ENCODE measurements at places on chromosomes 3 and 15. TPM values are rescaled to one million over a fixed set of nuclear protein-coding genes. Genes with fewer than 3 reads are reported as not detected.

DNA sequence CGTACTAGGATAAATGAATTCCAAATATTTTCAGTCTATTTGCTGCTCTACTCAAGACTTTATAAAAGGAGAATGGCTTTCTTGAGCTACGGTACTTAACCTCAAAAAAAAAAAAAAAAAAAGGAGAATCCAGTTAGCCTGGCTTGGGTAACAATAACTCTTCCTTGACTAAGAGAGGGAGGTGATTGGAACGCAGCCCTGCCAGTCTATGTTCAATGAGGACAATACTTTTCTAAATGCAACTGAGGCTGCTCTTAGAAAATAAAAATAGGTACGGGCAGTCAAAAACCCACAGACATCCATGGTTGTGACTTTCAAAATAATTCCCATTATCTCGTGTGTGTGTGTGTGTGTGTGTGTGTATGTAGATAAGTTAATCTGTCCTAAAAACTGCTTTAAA, 661.7 kb upstream of the NAALADL2 start:
- H3K4me1 ChIP-seq = no peaks in the 10 kb centered on the region
- H3K27ac ChIP-seq = no peak overlapping the region
- no peak overlapping the region for H3K4me3 ChIP-seq

- no peak for DNase-seq
- H3K36me3 ChIP-seq = no peaks in the 10 kb centered on the region
- H3K27me3 ChIP-seq = no peaks in the 10 kb centered on the region
- H3K4me3 ChIP-seq = peak overlapping the region; percentile 73
These were observed 2.1 kb downstream of the ZFAND6 start for GRCh38 chr15:80061582-80061981.

USP3 gene
- 16.9 TPM for total RNA-seq

- H3K27me3 ChIP-seq = no peaks in the 10 kb centered on the region
- H3K36me3 ChIP-seq = no peaks in the 10 kb centered on the region
- H3K4me1 ChIP-seq = peaks cover 8% of the 10 kb centered on the region
- no peak overlapping the region for H3K4me3 ChIP-seq
- H3K27ac ChIP-seq = no peak overlapping the region
These were observed 67.8 kb upstream of the SEC61A1 start for GRCh38 chr3:127984241-127984975.

DNA sequence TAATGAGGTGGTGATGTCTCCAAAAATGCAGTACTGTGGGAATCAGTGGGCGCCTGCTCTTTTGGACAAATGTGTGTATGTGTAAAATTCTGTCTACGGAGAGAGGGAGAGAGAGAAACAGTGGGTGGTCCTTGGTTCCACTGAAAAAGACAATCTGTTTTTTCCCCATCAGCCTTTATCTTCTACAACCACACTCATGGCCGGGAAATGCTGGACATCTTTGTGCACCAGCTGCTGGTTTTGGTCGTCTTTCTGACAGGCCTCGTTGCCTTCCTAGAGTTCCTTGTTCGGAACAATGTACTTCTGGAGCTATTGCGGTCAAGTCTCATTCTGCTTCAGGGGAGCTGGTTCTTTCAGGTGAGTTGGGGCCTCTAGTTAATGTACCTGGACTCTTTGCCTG, 51.2 kb upstream of the ADGRG7 start:
- H3K27me3 ChIP-seq = no peaks in the 10 kb centered on the region
- no peak for DNase-seq
- no peak overlapping the region for H3K27ac ChIP-seq
- no peak overlapping the region for H3K4me3 ChIP-seq
- no peaks in the 10 kb centered on the region for H3K4me1 ChIP-seq

- no peaks in the 10 kb centered on the region for H3K36me3 ChIP-seq
- no peak for DNase-seq
- no peak overlapping the region for H3K27ac ChIP-seq
These were observed 39.3 kb downstream of the RFTN1 start for GRCh38 chr3:16474216-16474615.

DNA sequence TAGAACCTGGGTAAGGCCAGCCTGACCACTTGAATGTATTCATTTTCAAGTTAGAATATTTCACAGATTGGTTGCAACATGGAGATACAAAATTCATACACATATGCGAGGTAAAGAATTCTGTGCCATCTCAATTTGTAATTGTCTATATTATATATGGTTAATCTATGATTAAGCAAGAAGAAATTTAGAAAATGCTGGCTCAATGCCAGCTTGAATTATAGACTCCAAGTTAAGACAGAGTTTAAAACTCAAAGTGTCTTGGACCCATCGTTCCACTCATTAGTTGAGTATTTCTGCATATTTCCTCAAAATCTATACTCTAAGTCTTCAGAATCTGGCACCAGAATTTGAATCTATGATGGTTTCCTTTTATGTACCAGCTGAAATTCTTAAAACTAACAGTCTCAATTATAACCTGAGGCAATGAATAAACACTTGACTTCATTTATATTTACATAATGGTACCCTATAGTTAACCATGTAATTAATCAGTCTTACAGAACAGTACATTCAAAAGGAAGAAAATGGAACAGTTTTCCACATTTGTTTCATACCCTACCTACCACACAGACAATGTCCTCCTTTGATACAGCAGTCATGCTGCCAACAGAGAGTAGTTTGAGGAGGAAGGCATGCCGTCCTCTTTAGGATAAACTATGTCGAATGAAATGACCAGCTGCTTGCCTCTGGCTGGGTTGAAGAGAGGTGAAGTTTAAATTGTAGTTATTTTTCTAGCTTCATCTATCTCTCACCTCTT, 95.7 kb downstream of the CD47 start:
- H3K4me3 ChIP-seq = no peak overlapping the region
- H3K27ac ChIP-seq = no peak overlapping the region
- no peaks in the 10 kb centered on the region for H3K27me3 ChIP-seq
- H3K36me3 ChIP-seq = no peaks in the 10 kb centered on the region
- no peaks in the 10 kb centered on the region for H3K4me1 ChIP-seq
- no peak for DNase-seq

DNA sequence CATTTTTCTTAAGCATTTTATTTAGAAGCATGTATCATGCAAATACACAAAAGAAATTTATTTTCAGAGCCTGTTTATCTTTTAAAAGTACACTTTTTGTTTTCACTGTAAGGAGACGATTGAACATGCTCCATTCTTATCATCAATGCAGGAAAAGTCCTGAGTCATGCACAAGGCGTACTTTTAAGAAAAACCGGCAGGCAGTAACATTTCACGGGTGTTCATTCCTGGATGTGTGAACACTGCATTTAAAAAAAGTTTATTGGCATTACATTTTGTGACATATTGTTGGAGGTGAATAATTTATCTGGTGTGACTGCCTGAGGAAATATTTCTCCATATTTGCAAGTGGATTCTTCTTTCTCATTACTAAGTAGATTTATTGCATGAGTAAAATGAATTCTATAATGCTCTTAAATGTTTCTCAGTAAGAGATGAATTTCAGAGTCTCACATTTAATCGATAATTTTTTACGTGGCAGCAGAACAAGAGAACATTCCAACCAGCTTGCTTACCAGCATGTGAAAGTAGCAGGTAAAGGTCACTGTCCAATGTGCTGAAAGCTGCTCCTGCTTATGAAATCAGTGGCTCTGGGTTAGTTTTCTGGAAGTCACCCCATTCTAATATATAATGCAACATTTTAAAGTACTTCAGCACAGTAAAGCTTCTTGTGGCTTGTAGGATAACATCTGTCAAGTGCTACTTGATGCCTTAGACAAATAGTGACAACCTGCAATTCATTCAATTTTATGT, 87.0 kb downstream of the SV2B start:
- H3K4me1 ChIP-seq = no peaks in the 10 kb centered on the region
- H3K27me3 ChIP-seq = no peaks in the 10 kb centered on the region
- H3K27ac ChIP-seq = no peak overlapping the region
- H3K4me3 ChIP-seq = no peak overlapping the region
- no peak for DNase-seq

GCHFR gene
- 16.2 TPM for total RNA-seq

DNA sequence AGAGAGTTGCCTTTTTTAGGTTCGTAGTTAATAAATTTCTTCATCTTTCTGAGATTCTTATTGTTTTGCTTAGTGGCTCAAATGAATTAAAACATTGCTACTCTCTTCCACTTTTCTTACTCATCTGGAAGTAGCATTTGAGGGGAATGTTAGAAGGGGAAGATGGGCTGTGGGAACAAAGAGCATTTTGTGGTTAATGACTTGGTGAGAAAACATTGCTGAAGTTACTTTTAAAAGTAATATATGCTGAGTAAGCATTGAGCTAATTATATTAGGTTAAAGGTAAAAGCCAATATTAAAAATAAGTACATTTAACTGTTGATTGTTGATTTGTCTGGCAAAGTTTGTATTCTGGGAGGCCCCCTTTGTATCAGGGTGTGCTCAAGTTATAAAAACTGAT, 5.7 kb downstream of the MORF4L1 start:
- no peak overlapping the region for H3K4me3 ChIP-seq
- H3K27ac ChIP-seq = no peak overlapping the region
- H3K27me3 ChIP-seq = no peaks in the 10 kb centered on the region
- H3K4me1 ChIP-seq = peaks cover 78% of the 10 kb centered on the region
- DNase-seq = no peak

NR1I2 gene
- total RNA-seq = not detected

RARB gene
- 3.0 TPM for total RNA-seq

EPHB3 gene
- 0.24 TPM for total RNA-seq

DNA sequence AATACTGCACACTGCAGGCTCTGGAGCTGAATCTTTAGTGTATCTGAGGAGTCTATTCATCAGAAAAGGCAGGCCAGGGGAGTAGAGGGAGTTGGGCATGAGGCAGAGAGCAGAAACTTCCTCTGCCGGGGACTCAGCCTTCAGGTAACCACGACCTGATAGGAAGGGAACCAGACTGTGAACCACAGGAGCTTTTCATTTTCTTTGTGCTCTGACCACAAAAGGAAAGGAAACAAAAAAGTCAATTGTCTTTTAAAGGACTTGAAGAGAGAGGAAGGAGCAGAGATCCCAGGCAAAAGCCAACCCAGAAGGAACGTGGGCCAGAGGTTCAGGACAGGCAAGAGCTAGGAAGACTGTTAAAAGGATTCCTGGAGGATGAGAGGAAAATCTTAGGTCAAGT, 573.3 kb downstream of the EPHB1 start:
- H3K36me3 ChIP-seq = no peaks in the 10 kb centered on the region
- no peak overlapping the region for H3K27ac ChIP-seq
- H3K27me3 ChIP-seq = no peaks in the 10 kb centered on the region
- H3K4me3 ChIP-seq = no peak overlapping the region

GRCh38 chr15:90451053-90451850, 63.2 kb downstream of the IQGAP1 start:
- DNase-seq = peak; percentile 15
- no peaks in the 10 kb centered on the region for H3K27me3 ChIP-seq
- H3K4me1 ChIP-seq = peaks cover 14% of the 10 kb centered on the region
- no peak overlapping the region for H3K4me3 ChIP-seq

- H3K4me3 ChIP-seq = no peak overlapping the region
- H3K27me3 ChIP-seq = no peaks in the 10 kb centered on the region
- no peaks in the 10 kb centered on the region for H3K36me3 ChIP-seq
These were observed 640.8 kb downstream of the TUSC7 start for GRCh38 chr3:117350371-117350770.

MORC1 gene
- not detected for total RNA-seq

BNC1 gene
- 0.13 TPM for total RNA-seq

DNA sequence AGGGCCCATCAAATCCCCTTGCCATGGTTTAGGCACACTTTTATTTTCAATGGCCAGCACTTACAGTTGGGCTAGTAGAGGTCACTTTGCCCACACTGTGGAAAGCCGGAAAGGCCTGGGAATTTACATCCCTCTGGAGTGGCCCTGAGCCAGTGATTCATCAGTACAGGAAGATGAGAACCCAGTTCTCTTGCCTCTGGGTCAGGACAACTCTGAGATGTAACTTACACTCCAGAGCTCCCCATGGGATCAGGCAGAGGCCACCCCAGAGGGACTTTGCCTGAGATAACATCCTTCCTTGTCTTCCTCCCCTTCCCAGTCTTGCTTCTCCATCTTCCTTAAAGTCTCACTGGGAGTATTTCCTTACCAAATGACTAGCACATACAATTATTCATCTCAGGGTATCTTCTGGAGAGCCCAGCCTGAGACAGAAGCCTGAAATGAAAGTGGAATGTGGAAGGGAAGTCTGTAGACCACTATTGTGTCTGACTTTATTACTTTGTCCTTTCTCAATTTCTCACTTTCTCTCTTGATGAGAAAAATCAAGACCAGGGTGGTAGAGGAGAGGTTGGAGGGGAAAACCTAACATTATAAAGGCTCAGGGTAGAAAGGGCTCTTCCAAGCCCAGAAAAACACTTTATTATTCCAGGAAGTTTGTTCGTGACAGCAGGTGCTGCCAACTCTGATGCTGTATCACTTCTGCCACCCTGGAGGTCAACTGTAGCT, 220.8 kb downstream of the ZNF621 start:
- no peak for DNase-seq
- no peak overlapping the region for H3K4me3 ChIP-seq

- H3K27ac ChIP-seq = no peak overlapping the region
- no peaks in the 10 kb centered on the region for H3K36me3 ChIP-seq
- H3K4me1 ChIP-seq = peaks cover 16% of the 10 kb centered on the region
- DNase-seq = no peak
These were observed 68.6 kb upstream of the TPRG1 start for GRCh38 chr3:189103208-189103607.

LMAN1L gene
- total RNA-seq = not detected

DNA sequence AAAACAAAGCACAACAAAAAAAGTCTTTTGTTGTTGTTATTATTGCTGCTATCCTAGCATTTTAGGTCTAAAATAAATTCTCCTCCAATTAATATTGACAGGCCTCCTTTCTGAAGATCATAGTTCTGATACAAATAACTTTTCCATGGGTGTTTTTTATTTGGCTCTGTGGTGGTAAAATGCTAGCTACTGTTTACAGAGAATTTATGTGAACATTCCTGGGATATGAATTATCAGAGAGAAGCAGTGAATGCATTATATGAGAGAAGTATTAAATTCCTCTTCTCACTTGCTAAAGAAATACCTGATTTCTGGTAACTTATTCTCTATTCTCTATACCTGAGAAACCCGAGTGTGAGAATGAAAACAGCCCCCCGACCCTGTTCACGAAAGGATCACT, 57.5 kb upstream of the TMCO5A start:
- no peaks in the 10 kb centered on the region for H3K27me3 ChIP-seq
- DNase-seq = no peak
- H3K4me3 ChIP-seq = no peak overlapping the region

DNA sequence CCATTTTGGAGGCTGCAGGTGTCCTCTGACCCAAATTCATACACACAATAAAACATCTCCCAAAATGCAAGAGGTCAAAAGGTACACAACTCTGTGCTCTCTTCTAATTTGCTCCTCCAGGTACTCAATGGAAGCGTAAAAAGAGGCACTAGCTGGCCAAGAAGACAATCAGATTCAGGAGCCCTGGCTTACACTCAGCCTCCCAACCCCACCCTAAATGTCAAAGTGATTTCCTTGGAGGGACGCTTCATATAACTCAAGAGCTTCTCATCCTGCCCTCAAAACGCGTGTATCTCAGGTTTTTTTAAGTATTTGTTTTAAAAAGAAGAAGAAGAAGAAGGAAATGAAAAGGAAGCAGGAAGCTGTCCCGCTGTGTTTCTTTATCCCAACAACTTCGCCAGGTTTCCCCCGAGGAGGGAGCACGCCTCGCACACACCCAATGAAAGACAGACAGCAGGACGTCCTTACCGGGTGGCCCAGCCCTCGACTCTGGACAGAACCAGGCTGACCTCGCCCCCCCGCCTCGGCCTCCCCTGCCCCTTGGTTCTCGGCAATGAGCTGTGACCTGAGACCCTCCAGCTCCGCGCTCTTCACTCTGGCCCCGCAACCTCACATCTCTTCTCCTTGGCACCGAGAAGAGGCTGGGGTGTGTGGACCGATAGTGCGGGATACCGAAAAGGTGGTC, 620.7 kb upstream of the ZNF385D start:
- H3K4me1 ChIP-seq = no peaks in the 10 kb centered on the region
- peaks cover 13% of the 10 kb centered on the region for H3K27me3 ChIP-seq
- DNase-seq = no peak
